ENCODE measurements at places on chromosomes 2 and 18.

DNA sequence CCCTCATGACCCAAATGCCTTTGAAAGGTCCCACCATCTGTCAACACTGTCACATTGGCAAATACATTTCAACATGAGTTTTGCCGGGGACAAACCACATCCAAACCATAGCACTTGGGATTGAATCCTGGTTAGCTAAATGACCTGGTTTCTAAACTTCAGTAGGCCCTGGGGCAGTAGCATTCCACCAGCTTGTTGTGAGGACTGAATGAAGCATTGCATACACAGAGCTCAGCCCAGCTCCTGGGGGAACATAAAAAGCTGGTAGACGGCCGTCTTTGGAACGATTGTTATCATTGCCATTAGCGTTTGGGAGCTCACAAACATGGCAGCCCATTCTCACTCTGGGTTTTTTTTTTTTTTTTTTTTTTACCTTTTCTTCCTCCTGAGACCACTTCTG, 57.5 kb upstream of the CXCR4 start:
- DNase-seq, result no peak

DNA sequence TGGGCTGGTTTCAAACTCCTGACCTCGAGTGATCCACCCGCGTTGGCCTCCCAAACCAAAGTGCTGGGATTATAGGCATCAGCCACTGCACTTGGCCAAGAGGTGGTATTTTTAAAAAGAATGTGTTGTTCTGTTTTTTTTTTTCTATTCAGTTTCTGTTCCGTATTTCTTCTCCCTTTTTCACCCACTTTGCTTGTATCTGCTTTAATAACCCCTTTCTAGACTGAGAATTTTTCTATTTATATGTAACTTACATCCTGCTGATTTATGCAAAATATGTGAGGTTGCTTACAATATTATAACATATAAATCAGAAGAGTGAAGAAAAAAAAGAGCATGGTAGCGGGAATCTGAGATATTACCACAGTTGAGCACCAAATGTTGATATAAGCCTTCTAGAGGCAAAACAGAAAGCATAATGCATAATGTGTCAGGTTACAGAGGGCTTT, 17.2 kb upstream of the LYPD6B start:
- no peak for DNase-seq

DNA sequence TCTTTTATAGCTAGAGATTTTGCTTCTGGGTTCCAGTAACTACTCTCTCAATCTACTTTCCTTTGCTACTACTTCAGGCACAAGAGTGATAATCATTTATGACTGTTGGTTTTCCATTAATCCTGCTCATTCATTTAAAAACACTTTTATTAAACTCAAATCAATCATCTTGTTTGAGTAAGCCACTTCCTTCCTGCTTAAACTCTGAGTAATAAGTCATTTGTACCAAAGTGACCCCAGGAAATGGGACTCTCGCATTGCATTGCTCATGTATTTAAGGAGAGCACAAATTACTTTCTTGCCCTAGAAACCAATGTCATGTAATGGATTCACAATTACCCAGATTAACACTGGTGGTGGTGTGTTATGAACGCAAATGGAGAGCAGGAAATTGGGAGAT, 270.7 kb upstream of the HNMT start:
- no peak for DNase-seq

GRCh38 chr2:201403880-201404279, 46.7 kb upstream of the FLACC1 start:
- DNase-seq, result no peak

- no peak for DNase-seq
These were observed 950.6 kb downstream of the CNTNAP5 start for GRCh38 chr2:124975648-124976047.

GRCh38 chr18:49733896-49734585, 79.3 kb downstream of the ACAA2 start:
- DNase-seq, result no peak

Data from cerebellar nuclear complex (tissue), 1 donor.